NCI-H2029 treated with DMSO at 0.1 percent for 48 hours (cell line): ENCODE measurements at places on chromosomes 12 and 14.

GRCh38 chr14:95948558-95948981 is 71.9 kb downstream of the TUNAR start:
- DNase-seq: no peak

DNA sequence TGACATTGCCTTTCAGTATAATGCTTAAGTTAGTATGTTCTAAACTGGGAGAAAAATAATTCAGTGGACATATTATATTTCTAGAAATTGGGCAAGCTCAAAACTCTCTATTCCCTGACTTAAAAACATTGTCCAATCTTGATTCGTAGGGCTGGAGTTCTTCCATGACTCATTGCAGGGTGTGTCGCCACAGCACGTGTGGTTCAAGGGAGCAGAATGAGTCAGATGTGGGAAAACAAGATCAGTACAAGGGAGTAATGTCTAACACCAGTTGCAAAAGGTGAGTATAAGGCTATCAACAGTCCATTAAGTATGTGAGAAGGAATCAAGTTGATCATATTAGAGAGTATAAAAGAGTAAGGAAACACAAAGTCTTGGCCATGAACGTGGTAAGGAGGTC is 887.0 kb downstream of the TMTC2 start:
- no peak for DNase-seq

GRCh38 chr14:97065305-97066067 is 268.3 kb downstream of the VRK1 start:
- DNase-seq: no peak

DNA sequence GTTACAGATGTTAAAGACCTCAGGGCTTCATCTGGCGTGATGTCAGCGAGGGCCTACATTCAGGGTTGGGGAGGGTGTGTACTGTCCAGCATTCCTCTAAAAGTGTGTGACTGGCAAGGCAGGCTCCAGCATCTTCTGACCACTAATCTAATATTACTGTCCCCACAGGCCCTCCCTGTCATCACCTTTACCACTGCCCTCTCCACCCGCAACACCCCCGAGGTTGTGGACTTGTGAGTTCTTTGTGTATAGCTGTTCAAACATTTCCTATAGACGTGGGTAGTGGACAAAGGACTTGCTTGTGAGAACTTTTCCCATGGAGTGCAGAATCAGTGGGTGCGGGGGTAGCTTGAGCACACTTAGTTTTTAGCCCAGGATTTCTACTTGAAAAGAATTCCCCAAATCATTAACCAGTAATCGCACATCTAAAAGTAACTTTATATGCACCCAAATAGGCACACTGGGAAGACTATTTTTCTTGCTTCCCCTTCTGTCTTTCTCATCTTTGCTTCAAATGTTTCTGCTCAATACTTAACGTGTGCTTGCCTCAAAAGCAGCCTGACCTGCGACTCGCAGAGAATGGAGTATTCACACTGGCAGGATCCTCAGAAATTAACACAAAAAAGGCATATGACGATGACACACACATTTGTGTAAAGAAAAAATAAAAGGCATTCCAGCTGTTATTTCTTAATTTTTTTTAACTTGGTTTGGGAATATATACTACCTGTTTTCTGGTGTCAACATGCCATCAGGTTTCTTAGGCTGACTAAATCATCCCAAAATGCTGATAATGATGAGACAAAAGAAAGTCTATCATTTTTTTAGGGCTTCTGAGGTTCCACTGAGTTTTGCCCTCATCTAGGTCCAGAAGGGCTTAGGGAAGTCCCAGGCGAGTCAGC is 158.4 kb upstream of the HIF1A start:
- DNase-seq: no peak

DNA sequence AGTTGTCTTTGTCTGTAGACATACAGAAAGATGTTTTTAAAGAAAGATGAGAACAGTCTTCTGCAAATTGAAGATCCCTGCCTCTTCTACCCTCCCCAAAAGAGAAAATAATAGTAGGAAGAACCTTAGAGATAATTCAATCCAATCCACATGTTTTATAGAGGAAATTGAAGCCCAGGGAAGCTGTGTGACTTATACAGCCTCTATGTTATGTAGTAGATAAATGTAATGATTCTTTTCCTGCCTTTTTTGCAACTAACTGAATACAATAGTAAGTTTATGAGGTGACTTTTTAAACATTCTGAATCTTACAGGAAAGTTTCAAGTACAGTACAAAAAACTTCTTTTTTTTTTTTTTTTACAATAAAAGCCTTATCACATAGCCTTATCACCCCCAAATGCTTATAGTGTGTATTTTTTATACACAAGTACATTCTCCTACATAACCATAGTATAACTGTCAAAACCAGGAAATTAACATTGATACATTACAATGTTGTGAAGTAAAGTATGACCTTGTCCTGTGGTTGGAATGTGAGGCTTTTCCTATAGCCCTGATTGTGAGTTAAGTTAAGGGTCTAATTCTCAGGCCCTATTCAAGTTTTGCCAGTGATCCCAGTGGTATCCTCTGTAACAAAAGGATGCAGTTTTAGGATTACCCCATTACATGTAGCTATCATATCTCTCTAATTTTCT is 94.4 kb downstream of the FIGNL2 start:
- DNase-seq: no peak

- no peak for DNase-seq
Observed at GRCh38 chr14:64722842-64723447, 18.7 kb downstream of the PLEKHG3 start.
